ENCODE measurements at places on chromosomes 16 and 17.

DNA sequence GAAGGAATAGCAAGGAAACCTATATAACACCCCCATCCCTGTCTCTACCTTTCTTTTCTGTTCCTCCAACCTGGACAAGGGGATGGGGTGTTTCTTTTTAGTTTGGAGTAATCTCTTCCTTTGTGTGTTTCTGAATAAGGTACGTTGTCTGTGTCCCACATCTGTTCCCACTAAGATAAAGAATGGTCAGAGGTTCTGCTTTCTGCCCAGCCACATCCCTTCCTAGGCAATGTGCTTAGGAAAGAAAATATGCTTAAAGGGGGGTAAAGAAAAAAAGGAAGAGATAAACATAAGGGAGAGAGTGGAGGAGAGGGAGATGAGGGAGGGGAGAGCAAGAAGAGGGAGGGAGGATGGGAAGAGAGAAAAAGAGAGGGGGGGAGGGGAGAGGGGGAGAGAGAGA, 35.1 kb downstream of the SLC6A2 start:
- no peak for DNase-seq

DNA sequence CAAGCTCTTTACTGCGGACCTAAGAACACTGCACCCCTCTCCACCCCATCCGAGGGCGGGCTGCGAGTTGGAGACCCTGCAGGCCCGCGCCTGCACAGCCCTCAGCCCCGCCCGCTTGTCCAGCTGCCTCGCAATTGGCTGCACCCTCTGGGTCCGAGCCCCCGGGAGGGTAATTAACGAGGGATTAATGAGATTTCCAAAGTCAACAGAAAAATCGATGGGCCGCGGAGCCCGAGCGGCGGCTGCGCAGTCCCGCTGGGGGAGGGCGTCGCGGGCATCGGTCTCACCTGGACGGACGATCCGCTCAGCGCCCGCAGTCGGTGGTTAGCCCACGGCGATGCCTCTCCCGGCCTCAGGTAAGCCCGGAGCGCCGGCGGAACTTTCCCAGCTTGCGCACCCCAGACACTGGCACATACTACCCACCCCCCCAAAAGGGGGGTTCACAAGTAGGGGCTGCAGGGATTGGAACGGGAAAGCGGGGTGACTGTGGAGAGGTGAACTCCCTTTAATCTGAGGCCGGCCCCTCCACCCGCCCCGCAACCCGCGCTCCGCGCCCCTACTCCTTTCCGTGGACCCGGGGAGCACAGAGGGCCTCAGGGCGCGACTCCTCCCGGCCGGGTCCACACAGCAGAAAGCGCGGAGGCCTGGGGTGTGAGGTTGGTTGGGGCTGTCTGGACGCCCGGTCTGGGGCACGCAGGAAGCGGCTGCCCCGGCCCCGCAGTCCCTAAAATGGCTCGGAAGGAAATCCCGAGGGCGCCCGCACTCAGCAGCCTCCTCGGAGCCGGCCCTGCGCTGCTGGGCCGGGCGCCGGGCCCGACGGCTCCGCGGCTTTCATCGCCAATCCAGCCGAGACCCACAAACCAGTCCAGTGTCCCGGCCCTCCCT, at the start of gene OTOP3:
OTOP3 (plus strand) TSS at position 314 of the 885 bp plus-strand sequence; CDS start at position 338, 24 bp downstream.
- DNase-seq: no peak

DNA sequence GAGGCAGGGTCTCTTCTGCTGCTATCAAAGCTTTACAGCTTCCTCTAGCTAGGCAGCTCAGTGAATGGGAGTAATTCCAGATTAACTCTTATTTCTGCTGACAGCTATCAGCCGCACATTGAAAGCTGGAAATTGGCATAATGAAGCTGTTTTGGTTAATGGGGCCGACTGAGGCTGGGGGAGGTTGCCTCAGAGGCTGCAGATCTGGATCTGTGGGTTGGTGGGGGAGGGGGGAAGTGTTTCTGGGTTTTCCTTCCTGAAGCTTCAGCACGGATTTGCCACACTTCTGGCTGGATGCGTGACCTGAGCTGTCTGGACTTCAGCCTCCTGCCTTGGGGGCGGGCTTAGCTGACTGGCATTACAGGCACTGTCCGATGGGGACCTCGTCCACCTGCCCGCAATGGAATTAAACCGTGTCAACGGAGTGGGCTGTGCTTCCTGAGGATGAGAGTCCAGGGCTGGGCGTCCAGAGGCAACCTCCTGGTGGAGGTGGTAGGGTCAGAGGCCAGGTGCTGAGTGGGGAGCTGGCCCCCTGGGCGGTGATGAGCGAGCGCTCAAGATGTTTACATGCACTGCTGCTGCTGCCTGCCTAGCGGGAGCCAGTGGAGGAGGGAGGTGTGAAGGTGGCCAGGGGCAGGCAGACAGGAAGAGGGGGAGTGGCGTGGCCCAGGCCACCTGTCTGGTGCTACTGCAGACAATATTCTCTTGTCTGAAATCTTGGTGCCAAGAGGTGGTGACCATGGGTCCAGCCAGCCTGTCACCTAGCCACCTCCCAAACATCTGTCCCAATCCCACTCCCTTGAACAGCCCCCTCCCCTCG, 6.7 kb upstream of the ABCC3 start:
- no peak for DNase-seq

- DNase-seq: peak; percentile 54
These were observed 2.8 kb downstream of the EVPL start for GRCh38 chr17:76024353-76024752.

GRCh38 chr17:45428931-45429338, 3.7 kb downstream of the ARHGAP27 start:
- DNase-seq: peak; percentile 61
